ENCODE measurements at places on chromosomes 11 and 22.

- peak; percentile 96 for DNase-seq
These were observed 1.2 kb downstream of the ARHGEF17 start for GRCh38 chr11:73308961-73309919.

- DNase-seq = no peak
These were observed 63.7 kb downstream of the MED15 start for GRCh38 chr22:20571078-20571503.

- peak; percentile 31 for DNase-seq
These were observed 4.3 kb downstream of the ZFTA start for GRCh38 chr11:63764340-63764678.

DNA sequence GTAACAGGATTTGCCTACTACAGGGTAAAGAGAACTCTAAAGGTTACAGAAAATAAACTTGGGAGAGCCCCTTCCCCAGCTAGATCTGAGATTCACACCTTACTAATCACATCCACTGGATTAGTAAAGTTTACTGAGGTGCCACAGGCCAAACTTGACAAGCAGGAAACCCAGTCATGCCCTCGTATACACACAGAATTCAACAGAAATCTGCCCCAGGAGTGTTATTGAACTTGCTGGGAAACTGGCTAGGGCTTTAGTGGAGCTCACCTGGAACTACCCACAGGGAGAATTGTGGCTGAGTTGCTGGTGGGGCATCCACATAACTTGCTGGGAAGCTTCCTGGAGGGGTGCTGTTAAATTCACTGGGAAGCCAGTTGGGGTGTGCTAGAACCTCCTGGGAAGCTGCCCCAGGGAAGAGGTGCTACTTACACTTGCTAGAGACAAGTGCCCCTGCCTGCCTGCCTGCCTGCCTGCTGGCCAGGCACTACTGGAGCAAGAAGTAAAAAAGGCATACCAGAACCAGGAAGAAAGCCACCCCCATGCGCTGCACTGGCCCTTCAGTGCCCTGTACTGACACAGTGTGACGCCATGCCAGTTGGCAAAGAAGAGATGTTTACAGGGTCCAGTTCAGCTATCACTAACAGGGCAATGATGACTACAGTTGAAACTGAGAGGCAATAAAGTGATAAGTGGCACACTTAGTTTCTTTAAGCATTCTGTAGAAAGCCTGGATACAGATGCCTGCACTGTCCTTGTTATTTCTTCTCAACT, 106.5 kb downstream of the ALX4 start:
- no peak for DNase-seq

- no peak for DNase-seq
These were observed 11.6 kb downstream of the IGSF22 start for GRCh38 chr11:18714443-18714780.

GRCh38 chr22:44219101-44219870, 38.6 kb downstream of the PARVG start:
- DNase-seq = no peak

DNA sequence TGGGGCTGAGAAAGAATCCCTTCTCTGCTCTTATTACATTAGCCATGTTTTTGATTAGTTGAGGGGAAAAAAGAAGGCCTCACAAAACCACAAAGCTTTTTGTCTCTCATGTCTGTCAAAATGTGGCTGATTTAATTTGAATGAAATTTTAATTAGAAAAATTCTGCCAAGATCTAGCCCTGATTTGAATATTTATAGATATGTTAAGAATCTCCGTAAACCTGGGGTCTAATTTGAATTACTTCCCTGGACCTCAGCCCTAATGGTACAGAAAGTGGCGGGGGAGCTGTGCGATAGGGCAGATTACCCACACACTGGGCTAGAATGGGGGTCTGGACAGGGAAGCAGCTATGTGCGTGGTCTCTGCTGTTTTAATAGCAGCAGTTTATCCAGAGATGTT, 141.3 kb upstream of the TTC12 start:
- no peak for DNase-seq

- no peak for DNase-seq
These were observed 150.1 kb downstream of the MN1 start for GRCh38 chr22:27651486-27651885.

GRCh38 chr11:45577752-45578151, 87.7 kb downstream of the CHST1 start:
- DNase-seq = no peak

GRCh38 chr22:29385748-29386147, 2.6 kb downstream of the AP1B1 start:
- DNase-seq = peak; percentile 54

DNA sequence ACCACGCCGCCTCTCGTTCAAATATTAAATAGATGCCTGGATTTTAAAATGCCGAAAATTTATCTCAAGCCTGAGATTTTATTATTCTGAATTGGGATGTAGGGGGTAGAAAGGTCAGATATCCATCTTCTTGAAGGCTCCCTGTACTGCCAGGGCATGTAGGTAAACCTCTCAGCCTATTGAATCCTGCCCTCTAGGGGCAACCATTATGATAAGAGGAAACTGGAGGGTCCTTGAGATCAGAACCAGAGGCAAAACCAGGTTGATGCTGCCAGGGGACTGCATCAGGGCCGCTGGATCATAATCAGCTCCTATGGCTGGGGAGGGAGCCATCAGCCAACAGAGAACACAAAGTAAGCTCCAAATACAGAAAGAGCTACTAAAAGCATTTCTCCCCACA, 92.4 kb downstream of the KCNC1 start:
- no peak for DNase-seq

- no peak for DNase-seq
These were observed 3.3 kb downstream of the SCARF2 start for GRCh38 chr22:20434264-20434751.

- DNase-seq = no peak
These were observed 598 bp downstream of the CABIN1 start for GRCh38 chr22:24011735-24012068.

DNA sequence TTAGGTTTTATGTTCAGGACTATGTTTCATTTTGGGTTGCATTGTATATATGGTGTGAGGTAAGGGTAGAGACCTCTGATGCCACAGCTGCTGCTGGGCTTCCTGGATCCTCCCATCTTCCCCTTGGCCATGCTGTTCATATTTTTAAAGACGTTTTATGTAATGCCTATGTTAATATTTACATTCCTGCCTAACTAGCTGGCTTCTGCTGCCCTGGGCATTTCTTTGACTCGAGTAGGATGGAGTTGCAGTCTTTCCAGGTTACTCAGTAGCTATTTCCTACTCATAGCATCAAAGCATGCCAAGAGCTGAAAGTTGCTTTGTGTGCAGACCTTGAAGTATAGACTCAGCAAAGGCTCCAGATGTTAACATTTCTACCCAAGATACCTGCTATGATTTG, 220.5 kb upstream of the CADM1 start:
- DNase-seq = no peak

GRCh38 chr22:46652081-46652846, 32.1 kb downstream of the GRAMD4 start:
- no peak for DNase-seq

DNA sequence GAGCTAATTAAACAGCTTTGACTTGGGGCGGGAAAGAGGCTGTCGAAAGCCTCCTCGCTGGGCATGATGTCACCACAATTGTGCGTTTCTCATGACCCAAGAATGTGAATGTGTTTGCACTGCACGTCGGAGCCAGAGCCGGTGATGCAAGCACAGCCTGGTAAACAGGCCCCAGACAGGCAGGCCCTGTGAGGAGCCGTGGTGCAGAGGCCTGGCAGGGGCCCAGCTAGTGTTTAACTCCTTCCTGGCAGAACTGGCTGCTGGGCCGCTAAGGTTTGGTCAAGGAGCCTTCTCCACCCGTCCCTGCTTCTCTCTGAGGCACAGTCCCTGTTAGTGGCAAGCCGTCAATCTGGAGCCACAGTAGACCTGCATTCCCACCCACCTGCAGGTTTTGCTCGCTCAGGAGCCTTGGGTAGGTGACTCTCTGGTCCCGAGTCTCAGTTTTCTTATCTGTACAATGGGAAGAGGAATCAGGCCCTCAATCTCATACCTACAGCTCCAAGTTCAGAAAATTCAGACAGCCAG, 25.4 kb upstream of the SMTN start:
- peak; percentile 98 for DNase-seq

GRCh38 chr11:62152245-62153086, 28.7 kb downstream of the INCENP start:
- peak; percentile 12 for DNase-seq

DNA sequence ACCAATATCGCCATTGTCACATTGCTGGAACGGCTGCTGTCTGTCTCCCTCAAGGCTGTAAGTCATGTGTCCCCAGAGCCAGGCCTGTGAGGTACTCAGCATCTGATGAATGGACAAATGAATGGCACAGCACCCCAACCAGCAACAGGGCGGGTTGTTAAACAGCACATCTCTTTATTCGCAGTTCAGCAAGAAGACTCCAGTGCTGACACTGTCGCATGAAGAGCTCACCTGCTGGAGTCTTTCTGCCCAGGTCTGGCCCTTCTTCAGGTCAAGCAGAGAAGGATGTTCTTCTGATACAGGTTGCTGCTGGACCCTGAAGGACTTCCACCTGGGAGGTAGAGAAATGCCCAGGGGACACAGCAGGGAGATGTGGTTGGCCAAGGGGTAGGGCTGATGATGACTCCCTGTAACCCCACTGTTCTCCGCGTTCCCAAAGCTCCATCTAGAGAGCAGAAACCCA, 4.8 kb downstream of the SPATA19 start:
- no peak for DNase-seq

DNA sequence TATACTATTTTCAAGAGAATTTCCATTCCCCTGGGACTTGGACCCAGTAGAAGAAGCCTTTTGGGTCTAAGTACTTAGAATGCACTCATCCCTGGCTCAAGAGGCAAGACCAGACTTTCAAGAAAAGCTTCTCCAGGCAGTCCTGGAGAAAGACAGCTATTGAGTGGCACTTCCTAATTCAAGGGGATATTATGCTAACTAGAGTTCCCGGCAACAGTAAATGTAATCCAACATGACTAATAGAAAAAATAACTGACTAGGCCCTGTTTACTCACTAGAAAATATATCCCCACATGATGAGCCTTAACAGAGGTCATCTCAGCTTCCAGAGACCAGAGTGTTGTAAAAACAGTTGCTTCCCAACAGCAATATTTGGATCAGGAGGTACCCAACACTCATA, 47.2 kb upstream of the AKIP1 start:
- peak; percentile 28 for DNase-seq

DNA sequence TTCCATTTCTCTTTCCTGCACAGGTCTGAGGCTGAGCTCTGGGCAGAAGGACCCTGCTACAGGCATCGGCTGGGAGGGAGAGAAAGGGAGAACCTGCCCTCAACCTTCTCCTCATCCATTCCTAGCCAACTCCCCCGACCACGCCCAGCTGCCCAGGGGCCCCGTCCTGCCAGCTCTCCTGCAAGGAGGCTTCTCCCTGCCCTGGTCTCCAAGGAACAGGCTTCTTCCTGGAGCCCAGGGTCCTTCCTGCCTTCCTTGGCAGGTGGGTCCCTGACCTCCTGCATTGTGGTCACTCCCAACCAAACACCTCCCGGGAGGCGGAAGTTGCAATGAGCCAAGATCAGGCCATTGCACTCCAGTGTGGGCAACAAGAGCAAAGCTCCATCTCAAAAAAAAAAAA, 12.5 kb upstream of the HMOX1 start:
- DNase-seq = no peak

GRCh38 chr22:29205594-29206371, at the start of gene EMID1:
TSS of gene EMID1 (plus strand) at chr22:29205896. CDS start at chr22:29206039, 143 bp downstream.
- peak; percentile 34 for DNase-seq

GRCh38 chr11:75149766-75150465, 991 bp upstream of the SLCO2B1 start:
- no peak for DNase-seq

All from umbilical cord (tissue), 2 donors.